Activated T-cell treated with anti-CD3 and anti-CD28 coated beads for 48 hours (primary cell): ENCODE measurements at places on chromosomes 2 and 18.

GRCh38 chr2:110114831-110115255 lies 779 bp downstream of the MALL start:
- no peak for DNase-seq

GRCh38 chr18:72542342-72542741 lies 1.8 kb downstream of the CBLN2 start:
- DNase-seq: no peak

GRCh38 chr2:172375251-172375650 lies 52.1 kb upstream of the ITGA6 start:
- DNase-seq: no peak

- no peak for DNase-seq
Measured at GRCh38 chr2:216389570-216389969, 17.3 kb upstream of the MARCHF4 start.

DNA sequence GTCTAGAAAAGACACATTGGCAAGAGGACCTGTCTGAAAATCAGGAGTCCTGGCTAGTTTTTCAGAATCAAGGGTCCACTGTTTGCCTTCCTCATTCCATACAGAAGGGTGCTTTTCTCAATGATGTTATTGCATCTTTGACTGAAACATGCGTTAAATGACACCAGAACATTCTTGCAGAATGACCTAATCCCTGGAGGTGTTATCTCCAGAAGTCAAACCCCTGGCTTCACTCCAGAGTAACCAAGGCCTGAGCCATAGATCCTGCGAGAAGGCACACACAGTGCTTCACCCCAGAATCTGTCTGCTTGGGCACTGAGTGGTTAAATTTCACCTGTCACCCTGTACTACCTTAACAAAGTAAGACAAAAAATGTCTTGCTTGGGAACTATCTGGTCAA lies 1055.2 kb upstream of the FANCL start:
- DNase-seq: no peak
